Right lobe of liver (tissue), 6 donors: ENCODE measurements at places on chromosomes 12 and 14. TPM values are rescaled to one million over a fixed set of nuclear protein-coding genes. Genes with fewer than 3 reads are reported as not detected.
A peak's percentile ranks its signal among the peaks of the same experiment; 100 is the strongest.

- no peaks in the 10 kb centered on the region for H3K27me3 ChIP-seq
- no peaks in the 10 kb centered on the region for H3K4me1 ChIP-seq
- no peaks in the 10 kb centered on the region for H3K36me3 ChIP-seq
- DNase-seq: no peak
Measured at GRCh38 chr14:52020161-52020714, 30.9 kb downstream of the RTRAF start.

- no peaks in the 10 kb centered on the region for H3K4me1 ChIP-seq
- no peaks in the 10 kb centered on the region for H3K36me3 ChIP-seq
- no peak overlapping the region for H3K27ac ChIP-seq
- H3K4me3 ChIP-seq: no peak overlapping the region
Measured at GRCh38 chr14:50087341-50088116, 28.8 kb downstream of the VCPKMT start.

DNA sequence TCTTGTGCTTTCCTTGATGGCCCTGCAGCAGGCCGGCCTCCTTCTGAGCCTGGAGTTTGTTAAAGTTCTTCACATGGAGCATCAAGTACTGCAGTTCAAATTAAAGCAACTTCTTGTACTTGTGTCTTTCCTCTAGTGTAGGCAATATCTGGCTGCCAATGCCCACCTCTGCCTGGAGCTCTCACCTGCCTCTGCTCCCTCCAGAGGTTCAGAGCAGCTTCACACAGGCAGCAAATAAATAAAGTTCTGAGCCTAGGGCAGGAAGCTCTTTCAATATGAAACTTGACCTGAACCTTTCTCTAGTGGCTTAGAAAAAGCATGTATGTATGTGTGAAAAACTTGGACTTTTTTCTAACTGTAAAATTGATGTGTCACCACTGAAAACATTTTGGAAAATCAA, 65.9 kb downstream of the ITPR2 start:
- no peaks in the 10 kb centered on the region for H3K4me1 ChIP-seq
- DNase-seq: no peak
- H3K27me3 ChIP-seq: no peaks in the 10 kb centered on the region

DNA sequence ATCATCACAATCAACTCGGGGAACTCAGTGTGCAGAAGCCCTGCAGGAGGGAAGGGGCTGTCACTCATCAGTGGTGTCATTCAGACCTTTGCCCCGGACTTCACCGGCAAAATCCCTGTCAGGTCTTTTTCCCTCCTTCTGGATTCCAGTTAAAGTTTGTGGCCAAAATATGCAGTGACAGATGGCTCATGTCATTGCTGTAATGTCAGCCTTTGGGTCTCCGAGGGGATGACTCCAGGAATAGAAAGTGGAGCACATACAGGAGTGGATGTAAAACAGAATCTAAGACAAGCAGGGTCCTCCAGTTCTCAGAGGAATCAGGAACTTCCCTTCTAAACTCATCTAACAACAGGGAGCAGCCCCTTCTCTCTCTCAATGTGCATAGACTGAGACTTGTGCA, 130.3 kb upstream of the RASSF8 start:
- H3K36me3 ChIP-seq: no peaks in the 10 kb centered on the region
- no peak overlapping the region for H3K27ac ChIP-seq
- DNase-seq: no peak
- no peaks in the 10 kb centered on the region for H3K27me3 ChIP-seq

- H3K27me3 ChIP-seq: no peaks in the 10 kb centered on the region
- no peak overlapping the region for H3K4me3 ChIP-seq
- no peak for DNase-seq
- H3K36me3 ChIP-seq: peaks cover 47% of the 10 kb centered on the region
- no peaks in the 10 kb centered on the region for H3K4me1 ChIP-seq
Measured at GRCh38 chr12:120994589-120995337, 16.4 kb downstream of the HNF1A start.

GRCh38 chr12:130615861-130616345, 100.2 kb downstream of the RIMBP2 start:
- no peak for DNase-seq
- no peaks in the 10 kb centered on the region for H3K36me3 ChIP-seq
- H3K27me3 ChIP-seq: no peaks in the 10 kb centered on the region
- H3K4me1 ChIP-seq: no peaks in the 10 kb centered on the region
- H3K27ac ChIP-seq: no peak overlapping the region

- no peaks in the 10 kb centered on the region for H3K4me1 ChIP-seq
- H3K36me3 ChIP-seq: no peaks in the 10 kb centered on the region
- no peak overlapping the region for H3K4me3 ChIP-seq
- no peak for DNase-seq
Measured at GRCh38 chr12:88150063-88150462, 8.0 kb downstream of the TMTC3 start.

- H3K27me3 ChIP-seq: no peaks in the 10 kb centered on the region
- no peak overlapping the region for H3K4me3 ChIP-seq
- no peak overlapping the region for H3K27ac ChIP-seq
- DNase-seq: no peak
- H3K4me1 ChIP-seq: no peaks in the 10 kb centered on the region
- H3K36me3 ChIP-seq: no peaks in the 10 kb centered on the region
Measured at GRCh38 chr12:10374624-10375018, 15.2 kb downstream of the KLRK1 start.

- peak; percentile 93 for DNase-seq
- H3K4me1 ChIP-seq: no peaks in the 10 kb centered on the region
- no peaks in the 10 kb centered on the region for H3K36me3 ChIP-seq
- peak within 1 kb of the TSS; percentile 91 for H3K27ac ChIP-seq
- H3K27me3 ChIP-seq: no peaks in the 10 kb centered on the region
Measured at GRCh38 chr12:101697197-101697929, at the start of gene CHPT1. TSS of gene CHPT1 (plus strand) at chr12:101697640. CDS start at chr12:101697862, 222 bp downstream.

DNA sequence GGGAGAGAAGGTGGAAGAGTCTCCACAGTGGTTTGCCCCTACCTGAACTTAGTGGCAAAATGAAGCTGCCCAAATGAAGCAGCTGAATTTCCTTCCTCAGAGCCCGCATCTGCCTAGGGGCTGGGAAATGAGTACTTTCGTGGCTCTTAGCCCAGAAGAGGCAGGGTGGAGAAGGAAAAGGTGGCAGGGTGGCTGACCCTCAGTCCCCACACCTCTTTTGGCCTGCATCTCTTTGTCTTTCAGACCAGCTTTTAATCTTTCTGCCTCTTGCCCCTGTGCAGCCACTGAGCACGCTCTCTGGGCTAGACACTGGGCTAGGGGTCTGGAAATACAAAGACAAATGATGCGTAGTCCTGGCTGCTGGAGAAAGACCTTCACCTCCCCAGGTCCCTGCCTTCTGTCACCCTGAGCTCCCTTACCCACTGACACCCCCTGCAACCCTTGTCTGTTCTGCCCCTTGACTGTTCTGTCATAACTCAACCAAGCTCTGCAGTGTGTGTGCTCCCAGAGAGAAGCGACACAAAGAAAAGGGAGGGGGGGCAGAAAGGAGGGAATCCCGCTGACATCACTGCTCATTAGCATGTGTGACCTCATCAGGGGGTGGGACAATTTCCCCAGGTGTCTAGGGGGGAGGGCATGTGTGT, 371 bp upstream of the REM2 start:
- H3K36me3 ChIP-seq: no peaks in the 10 kb centered on the region
- no peak overlapping the region for H3K4me3 ChIP-seq

DNA sequence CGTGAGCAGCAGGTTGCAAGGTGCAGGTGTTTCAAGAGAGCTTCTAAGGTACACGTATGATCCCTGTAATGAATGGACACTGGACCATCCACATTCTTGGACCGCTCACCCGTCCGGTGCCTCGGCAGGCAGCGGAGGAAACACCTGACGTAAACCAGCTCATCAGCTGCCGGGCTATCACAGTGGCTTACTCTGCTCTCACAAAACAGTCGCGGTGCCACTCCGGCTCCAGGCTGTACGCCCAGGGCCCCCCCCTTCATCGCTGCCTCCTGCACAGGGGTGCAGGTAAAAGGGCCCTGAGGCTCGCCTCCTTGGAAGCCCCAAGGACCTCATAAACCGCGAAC, 436 bp downstream of the VPS33A start:
- peak; percentile 63 for DNase-seq
- H3K4me1 ChIP-seq: no peaks in the 10 kb centered on the region
- H3K36me3 ChIP-seq: peaks cover 4% of the 10 kb centered on the region
- H3K27me3 ChIP-seq: no peaks in the 10 kb centered on the region
- H3K4me3 ChIP-seq: peak overlapping the region; percentile 97
- H3K27ac ChIP-seq: peak overlapping the region; percentile 61

DNA sequence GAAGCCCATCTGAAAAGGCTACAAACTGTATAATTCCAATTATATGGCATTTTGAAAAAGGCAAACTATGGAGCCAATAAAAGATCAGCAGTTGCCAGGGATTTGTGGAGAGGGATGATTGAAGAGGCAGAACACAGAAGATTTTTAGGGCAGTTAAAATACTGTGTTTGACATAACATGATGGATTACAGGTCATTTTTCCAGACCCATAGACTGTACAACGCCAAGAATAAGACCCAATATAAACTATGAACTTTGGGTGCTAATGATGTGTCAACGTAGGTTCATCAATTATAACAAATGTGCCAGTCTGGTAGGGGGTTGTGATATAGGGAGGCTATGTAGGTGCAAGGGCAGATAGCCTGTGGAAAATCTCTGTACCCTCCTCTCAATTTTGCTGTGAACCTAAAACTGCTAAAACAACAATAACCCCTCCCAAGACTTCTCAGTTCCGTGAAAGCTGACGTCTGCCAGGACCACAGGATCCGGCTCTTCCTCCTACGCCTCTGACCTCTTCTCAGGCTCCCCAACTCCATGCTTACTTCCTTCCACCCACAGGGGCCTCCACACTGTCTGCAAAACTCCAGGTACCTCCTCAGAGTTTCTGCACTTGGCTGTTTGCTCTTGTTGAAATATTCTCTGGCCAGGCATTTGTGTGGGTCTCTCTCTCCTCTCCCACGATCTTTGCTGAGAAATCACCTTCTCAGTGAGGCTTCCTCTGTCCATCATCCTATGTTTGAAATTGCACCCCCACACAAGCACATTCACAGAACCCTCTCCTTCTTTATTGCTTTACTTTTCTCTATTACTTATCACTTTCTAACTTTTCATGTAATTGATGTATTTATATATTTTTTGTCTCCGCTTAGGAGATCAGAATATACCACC, 131.4 kb downstream of the BBS10 start:
- H3K27me3 ChIP-seq: no peaks in the 10 kb centered on the region
- H3K27ac ChIP-seq: no peak overlapping the region
- H3K36me3 ChIP-seq: no peaks in the 10 kb centered on the region
- no peaks in the 10 kb centered on the region for H3K4me1 ChIP-seq
- no peak for DNase-seq
- H3K4me3 ChIP-seq: no peak overlapping the region

GRCh38 chr14:105889666-105890473, 363.5 kb downstream of the TMEM121 start:
- peak; percentile 35 for DNase-seq
- H3K27ac ChIP-seq: no peak overlapping the region
- no peaks in the 10 kb centered on the region for H3K27me3 ChIP-seq
- no peaks in the 10 kb centered on the region for H3K4me1 ChIP-seq

DNA sequence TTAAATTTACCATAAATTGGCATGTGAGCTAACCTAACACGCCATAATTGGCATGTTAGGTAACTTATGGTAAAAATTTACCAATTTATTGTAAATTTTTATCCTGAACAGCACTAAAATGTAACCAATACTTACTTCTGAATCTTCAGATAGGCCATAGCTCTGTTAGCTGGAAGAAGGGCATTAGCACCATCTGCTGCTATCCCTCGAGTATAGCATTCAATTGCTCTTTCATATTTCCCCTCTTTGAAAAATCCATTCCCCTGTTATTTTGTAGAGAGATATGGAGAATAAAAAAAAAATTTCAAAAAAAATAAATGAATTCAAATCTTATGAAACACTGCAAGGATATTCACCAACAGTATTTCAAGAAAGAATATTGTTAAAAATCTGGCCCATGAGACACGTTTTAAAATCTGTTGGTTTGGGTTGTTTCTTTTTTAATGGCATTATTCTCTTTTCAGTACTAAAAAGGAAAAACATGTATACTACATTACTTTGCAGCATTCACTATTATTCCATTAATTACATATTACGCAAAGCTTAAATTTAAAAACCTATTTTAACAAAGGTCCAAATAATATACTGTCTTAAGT, 19.1 kb downstream of the RPAP3 start:
- no peak overlapping the region for H3K4me3 ChIP-seq
- DNase-seq: no peak
- H3K27ac ChIP-seq: no peak overlapping the region
- no peaks in the 10 kb centered on the region for H3K27me3 ChIP-seq
- H3K36me3 ChIP-seq: no peaks in the 10 kb centered on the region

- no peak overlapping the region for H3K27ac ChIP-seq
- H3K4me1 ChIP-seq: no peaks in the 10 kb centered on the region
- H3K36me3 ChIP-seq: no peaks in the 10 kb centered on the region
- H3K27me3 ChIP-seq: no peaks in the 10 kb centered on the region
Measured at GRCh38 chr12:132579744-132580143, 30.6 kb downstream of the LRCOL1 start.

DNA sequence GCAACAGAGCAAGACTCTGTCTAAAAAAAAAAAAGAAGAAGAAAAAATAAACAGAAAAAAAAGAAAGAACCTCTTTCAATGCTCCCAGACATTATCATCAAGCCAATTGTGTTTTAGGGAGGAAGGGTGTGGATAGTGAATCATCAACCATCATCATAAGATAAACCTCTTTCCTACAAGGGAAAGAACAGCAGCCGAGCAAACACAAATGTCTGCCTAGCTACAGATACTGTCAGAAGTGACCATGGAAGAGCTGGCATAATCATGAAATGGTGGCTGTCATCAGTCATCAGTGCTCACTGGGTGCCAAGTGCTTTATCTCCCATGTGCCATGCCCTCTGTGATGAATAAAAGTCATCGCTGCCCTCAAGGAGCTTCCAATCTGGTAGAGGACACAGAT, 46.6 kb downstream of the SLC17A8 start:
- H3K4me3 ChIP-seq: no peak overlapping the region
- no peaks in the 10 kb centered on the region for H3K36me3 ChIP-seq

DNA sequence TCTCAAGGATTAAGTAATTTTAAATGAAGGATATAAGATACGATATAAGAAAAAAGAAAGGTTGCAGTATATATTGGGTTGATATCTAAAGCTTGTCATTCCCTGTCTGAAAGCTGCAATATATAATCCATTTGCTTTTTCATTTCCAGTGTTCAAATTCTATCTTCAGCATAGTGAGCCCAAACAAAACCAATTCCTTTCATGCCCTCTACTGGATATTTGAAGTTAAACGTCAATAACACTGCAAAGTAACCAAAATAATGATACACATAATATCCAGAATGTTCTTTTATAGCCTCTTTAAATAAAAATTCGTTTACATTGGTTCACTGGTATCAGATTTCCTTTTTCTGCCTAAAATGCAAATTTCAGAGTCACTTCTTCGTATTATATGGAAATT, 64.5 kb upstream of the DAAM1 start:
- H3K27me3 ChIP-seq: no peaks in the 10 kb centered on the region
- no peak overlapping the region for H3K4me3 ChIP-seq

KLRC2 gene
- 0.68 TPM for total RNA-seq

TTC6 gene
- total RNA-seq: 6.0 TPM

SIX6 gene
- total RNA-seq: not detected

RFX4 gene
- not detected for total RNA-seq

MAP1LC3B2 gene
- total RNA-seq: 0.59 TPM

SLC6A13 gene
- 70.6 TPM for total RNA-seq

PRKD1 gene
- 1.8 TPM for total RNA-seq

KERA gene
- total RNA-seq: not detected

HOXC9 gene
- not detected for total RNA-seq

TAS2R9 gene
- total RNA-seq: not detected

CLEC2A gene
- not detected for total RNA-seq
